ENCODE measurements at places on chromosomes 1 and 21. TPM values are rescaled to one million over a fixed set of nuclear protein-coding genes. Genes with fewer than 3 reads are reported as not detected.
A peak's percentile ranks its signal among the peaks of the same experiment; 100 is the strongest.

GRCh38 chr21:27570306-27570868 is 603.5 kb upstream of the ADAMTS5 start:
- no peak for DNase-seq
- no peaks in the 10 kb centered on the region for H3K36me3 ChIP-seq
- no peak overlapping the region for H3K4me3 ChIP-seq
- no peaks in the 10 kb centered on the region for H3K27me3 ChIP-seq
- H3K4me1 ChIP-seq: no peaks in the 10 kb centered on the region

DNA sequence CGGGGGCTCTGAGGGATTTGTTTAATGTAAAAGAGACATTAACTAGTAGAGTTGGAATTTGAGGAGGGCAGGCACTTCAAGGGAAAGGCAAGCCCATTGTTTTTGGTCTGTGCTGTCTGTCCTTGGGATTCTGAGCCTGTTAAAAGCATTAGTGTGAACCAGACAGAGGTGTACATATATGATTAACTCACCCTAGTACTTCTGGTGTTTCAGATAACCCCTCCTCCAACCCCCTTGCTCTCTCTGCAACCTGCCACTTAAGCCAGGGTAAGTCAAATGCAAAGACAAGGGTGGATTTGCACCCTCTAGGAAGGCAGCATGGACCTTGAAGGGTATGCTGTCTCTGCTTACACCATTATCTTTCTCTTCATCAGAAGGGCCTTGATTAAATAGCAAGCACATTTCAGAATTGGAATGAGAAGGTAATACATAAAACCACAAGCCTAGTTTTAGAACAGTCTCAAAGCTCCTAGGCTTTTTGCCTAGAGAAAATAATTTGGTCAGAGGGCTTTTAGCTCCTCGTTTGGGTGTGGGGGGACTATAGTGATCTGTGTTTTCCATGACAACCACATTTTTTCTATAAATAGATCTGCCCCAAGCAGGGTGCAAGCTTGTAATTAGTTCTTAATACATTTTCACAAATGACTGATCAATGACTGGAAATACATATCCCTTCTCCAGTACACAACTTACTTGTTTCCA is 120.7 kb upstream of the SGIP1 start:
- H3K27me3 ChIP-seq: no peaks in the 10 kb centered on the region
- H3K4me3 ChIP-seq: no peak overlapping the region
- no peaks in the 10 kb centered on the region for H3K36me3 ChIP-seq
- H3K27ac ChIP-seq: no peak overlapping the region
- H3K4me1 ChIP-seq: no peaks in the 10 kb centered on the region

DNA sequence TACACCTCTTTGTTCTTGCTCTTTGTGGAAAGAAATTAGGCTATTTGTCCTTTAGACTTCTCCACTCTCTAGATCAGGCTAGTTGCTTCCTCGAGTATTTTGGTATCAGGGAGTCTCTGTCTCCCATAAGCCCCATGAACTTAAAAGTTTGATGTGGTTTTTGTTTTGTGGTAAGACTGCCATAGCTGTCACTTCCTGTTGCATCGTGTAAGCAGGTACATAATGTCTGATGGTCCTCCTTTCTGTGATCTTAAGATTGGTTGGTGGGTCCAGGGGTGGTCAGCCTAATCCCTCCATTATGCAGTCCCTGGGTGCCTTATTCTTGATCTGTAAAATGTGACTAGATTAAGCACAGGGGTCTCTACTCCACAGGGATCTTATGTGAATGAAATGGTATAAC is 23.1 kb downstream of the CD53 start:
- no peaks in the 10 kb centered on the region for H3K4me1 ChIP-seq
- H3K27ac ChIP-seq: no peak overlapping the region
- no peaks in the 10 kb centered on the region for H3K36me3 ChIP-seq
- no peak overlapping the region for H3K4me3 ChIP-seq
- no peaks in the 10 kb centered on the region for H3K27me3 ChIP-seq

- no peaks in the 10 kb centered on the region for H3K27me3 ChIP-seq
- no peak overlapping the region for H3K4me3 ChIP-seq
- no peak overlapping the region for H3K27ac ChIP-seq
- H3K4me1 ChIP-seq: peaks cover 4% of the 10 kb centered on the region
- DNase-seq: no peak
- H3K36me3 ChIP-seq: no peaks in the 10 kb centered on the region
These were observed 11.5 kb downstream of the IBA57 start for GRCh38 chr1:228177183-228177475.

DNA sequence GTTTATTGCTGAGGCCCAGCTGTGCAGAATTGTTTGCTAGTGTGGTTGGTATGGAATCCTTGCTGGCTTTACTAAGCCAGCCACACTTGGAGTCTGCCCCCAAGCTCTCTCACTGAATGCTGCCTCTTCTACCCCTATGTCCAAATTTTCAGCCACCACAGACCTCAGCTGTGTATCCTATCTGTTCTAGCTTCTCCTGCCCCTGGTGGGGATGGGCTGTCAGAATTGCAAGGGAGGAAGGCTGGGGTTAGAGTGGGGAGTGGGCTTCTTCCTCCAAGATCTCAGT is 4.4 kb downstream of the NHLH1 start:
- no peak overlapping the region for H3K4me3 ChIP-seq
- H3K27me3 ChIP-seq: no peaks in the 10 kb centered on the region

- H3K4me3 ChIP-seq: no peak overlapping the region
- no peak overlapping the region for H3K27ac ChIP-seq
- no peaks in the 10 kb centered on the region for H3K27me3 ChIP-seq
- no peaks in the 10 kb centered on the region for H3K36me3 ChIP-seq
- DNase-seq: no peak
These were observed 18.9 kb downstream of the ANGPTL7 start for GRCh38 chr1:11207898-11208611.

GRCh38 chr1:67135354-67135753 is 584 bp upstream of the C1orf141 start:
- H3K4me1 ChIP-seq: peaks cover 21% of the 10 kb centered on the region
- no peak overlapping the region for H3K27ac ChIP-seq
- no peaks in the 10 kb centered on the region for H3K36me3 ChIP-seq
- H3K27me3 ChIP-seq: no peaks in the 10 kb centered on the region

DNA sequence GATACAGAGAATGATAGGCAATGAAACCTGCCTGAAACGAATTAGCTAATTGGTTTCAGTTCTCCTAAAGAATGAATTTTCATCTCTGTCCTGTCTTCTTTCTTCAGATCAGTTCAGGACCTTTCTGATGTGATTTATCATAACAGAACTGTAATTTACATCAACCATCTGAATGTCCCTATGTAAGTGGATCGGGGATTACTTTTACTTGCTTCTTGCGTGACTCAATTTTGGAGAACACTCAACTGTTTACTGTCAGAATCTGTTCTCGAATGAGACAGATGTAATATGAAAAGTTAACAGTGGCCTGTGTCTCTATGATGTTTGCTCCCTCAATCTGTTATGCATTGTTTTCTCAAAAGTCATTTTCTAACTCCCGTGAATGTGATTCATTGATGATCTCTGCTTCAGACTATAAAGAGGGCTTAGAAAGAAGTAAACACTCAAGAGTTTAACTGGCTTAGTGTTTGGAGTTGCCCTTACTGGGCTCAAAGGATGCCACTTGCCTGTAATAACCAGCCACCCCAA is 111.0 kb downstream of the GABPA start:
- H3K27ac ChIP-seq: no peak overlapping the region
- no peak for DNase-seq
- no peaks in the 10 kb centered on the region for H3K4me1 ChIP-seq
- no peaks in the 10 kb centered on the region for H3K27me3 ChIP-seq
- no peak overlapping the region for H3K4me3 ChIP-seq

DNA sequence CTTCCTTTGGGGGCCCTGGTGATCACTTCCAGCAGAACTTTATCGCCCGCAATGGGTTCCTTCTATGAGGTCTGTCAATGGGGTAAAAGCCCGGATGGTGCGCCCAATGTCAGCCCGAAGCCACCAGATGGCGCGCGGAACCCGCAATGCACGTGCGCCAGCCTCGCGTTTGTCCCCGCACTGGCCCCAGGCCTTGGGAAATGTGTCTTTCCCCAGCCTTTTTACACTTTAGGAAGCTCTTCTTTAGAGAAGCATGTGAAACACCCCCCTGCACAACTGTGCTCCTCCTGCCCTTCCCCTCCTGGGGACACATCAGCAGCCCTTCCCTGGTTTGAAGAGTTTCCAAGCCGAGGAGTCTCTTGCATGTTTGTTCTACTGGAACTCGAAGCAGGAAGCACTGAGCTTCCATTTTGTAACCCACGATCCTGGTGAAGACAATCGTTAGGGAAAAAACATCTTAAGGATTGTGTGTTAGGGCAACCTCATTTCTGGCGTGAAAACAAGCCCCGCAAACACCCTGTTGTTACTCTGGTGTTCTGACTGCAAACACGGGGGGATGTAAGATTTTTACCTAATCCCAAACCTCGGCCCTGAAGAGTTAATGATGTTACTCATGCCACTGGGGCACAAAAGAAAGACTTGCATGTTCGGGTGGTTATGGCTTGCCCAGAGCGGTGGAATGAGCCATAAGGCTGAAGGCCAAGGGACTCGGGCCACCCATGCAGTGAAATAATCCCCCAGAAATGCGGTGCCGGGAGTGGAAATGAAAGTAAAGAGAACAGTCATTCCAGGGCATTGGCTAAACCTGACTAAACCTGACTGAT is 20.4 kb upstream of the TARBP1 start:
- peak; percentile 90 for DNase-seq
- H3K27ac ChIP-seq: no peak overlapping the region
- peaks cover 12% of the 10 kb centered on the region for H3K4me1 ChIP-seq

DNA sequence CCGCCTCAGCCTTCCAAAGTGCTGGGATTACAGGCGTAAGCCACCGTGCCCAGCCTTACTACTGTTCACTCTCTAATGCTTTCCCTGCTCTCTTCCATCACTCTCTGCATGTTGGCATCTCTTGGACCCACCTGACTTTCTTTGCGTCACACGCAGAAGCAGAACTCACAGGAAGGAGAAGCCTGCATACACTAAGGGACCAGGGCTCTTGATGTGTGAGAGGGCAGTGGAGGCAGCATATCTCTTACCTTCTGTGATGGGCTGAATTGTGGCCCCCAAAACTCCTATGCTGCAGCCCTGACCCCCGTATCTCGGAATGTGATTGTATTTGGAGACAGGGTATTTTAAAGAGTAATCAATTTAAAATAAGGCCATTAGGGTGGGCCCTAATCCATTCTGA is 26.7 kb upstream of the SLAMF9 start:
- H3K36me3 ChIP-seq: no peaks in the 10 kb centered on the region
- H3K27me3 ChIP-seq: peaks cover 6% of the 10 kb centered on the region
- no peaks in the 10 kb centered on the region for H3K4me1 ChIP-seq
- no peak overlapping the region for H3K4me3 ChIP-seq
- H3K27ac ChIP-seq: no peak overlapping the region
- DNase-seq: no peak

DNA sequence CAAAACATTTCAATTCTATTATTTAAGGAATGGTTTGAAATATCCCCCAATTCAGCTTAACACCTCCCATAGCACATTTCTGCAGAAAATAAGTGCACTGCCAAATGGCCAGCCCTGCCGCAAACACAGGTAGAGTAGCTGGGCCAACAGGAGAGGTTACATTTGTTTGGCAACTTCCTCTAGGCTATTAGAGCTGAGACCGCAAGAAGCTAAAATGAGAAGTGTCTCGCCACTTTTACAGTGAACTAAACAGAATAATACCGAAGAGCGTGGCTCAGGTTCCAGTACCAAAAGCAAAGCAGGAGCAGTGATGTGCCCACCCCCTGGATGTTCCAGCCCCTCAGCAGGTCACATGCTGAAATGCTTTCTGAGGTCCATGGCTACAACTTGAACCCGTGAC is 154.5 kb upstream of the PKN2 start:
- no peak for DNase-seq
- H3K4me1 ChIP-seq: no peaks in the 10 kb centered on the region
- no peak overlapping the region for H3K4me3 ChIP-seq
- H3K27ac ChIP-seq: no peak overlapping the region
- no peaks in the 10 kb centered on the region for H3K27me3 ChIP-seq
- H3K36me3 ChIP-seq: no peaks in the 10 kb centered on the region

DNA sequence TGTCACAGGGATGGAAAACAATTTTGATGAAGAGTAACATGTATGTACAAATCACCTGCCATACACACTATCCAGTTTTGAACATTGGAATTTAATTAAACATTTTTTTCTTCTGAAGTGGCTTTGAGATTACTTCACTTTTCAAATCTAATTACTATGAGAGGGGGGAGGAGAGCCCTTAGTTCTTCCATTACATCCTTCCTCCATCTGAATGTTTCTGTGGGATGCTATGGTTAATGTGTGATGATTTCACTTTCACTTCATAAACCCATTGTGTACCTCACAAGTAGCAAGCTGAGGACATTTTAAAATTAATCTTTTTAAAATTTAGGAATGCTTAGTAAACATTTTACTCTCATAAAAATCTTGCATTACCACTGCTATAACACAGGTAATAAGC is 156.9 kb downstream of the RUNX1 start:
- H3K27me3 ChIP-seq: peaks cover 89% of the 10 kb centered on the region
- no peak for DNase-seq
- no peak overlapping the region for H3K4me3 ChIP-seq
- peaks cover 12% of the 10 kb centered on the region for H3K4me1 ChIP-seq
- no peak overlapping the region for H3K27ac ChIP-seq

GRCh38 chr1:217089361-217090014 is 366.3 kb upstream of the ESRRG start:
- H3K4me1 ChIP-seq: no peaks in the 10 kb centered on the region
- peak; percentile 63 for DNase-seq
- peak overlapping the region; percentile 73 for H3K4me3 ChIP-seq
- no peak overlapping the region for H3K27ac ChIP-seq

GRCh38 chr1:64898107-64898861 is 68.1 kb downstream of the JAK1 start:
- H3K27ac ChIP-seq: no peak overlapping the region
- H3K27me3 ChIP-seq: no peaks in the 10 kb centered on the region
- no peak for DNase-seq
- H3K4me1 ChIP-seq: no peaks in the 10 kb centered on the region
- no peaks in the 10 kb centered on the region for H3K36me3 ChIP-seq

SETDB1 gene
- 79.5 TPM for total RNA-seq

SLC35F3 gene
- total RNA-seq: 1.5 TPM

RGS18 gene
- total RNA-seq: not detected

CASQ1 gene
- not detected for total RNA-seq

PLA2G4A gene
- 0.81 TPM for total RNA-seq

SAMD11 gene
- not detected for total RNA-seq

DISP3 gene
- total RNA-seq: 2.0 TPM

LAMB3 gene
- total RNA-seq: 0.19 TPM
